Omental fat pad (tissue), 4 donors: ENCODE measurements at places on chromosomes 4 and X.

- DNase-seq = no peak
Measured at GRCh38 chr4:87688316-87688715, 38.2 kb downstream of the DMP1 start.

- no peak for DNase-seq
Measured at GRCh38 chrX:96126182-96126581, 558.5 kb upstream of the DIAPH2 start.

DNA sequence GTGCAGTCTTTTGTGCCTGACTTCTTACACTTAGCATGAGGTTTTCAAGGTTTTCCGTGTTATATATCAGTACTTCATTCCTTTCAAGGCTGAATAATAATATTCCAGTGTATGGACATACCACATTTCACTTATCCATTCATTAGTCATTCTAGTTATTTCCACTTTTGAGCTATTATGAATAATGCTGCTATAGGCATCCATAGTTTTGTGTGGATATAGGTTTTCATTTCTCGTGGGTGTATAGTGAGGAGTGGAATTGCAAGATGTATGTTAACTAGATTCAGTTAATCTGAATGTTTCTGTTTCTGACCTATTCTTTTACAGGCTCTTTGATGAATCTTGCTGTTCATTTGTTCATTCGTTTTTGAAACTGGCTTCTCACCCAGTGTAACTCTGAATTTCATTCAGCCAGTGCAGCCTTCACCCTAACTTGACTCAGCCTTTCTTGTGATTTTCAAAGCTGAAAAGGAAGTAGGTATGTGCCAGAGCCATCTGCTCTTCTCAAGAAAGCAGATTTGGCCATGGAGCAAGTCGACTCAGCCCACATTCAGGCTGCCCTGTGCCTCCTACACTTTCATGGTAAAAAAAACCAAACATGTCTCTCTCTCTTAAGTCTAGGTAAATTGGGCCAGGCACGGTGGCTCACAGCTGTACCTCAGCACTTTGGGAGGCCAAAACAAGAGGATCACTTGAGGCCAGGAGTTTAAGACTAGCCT, 56.3 kb upstream of the NOCT start:
- DNase-seq = no peak

GRCh38 chrX:19063030-19063429, 59.2 kb downstream of the ADGRG2 start:
- DNase-seq = no peak

GRCh38 chr4:37008199-37008598, 236.3 kb upstream of the NWD2 start:
- no peak for DNase-seq
